GM06990 (cell line): ENCODE measurements at places on chromosomes 12 and 14.

GRCh38 chr12:68479261-68479895, 131.3 kb upstream of the RAP1B start:
- DNase-seq, result no peak

GRCh38 chr12:20047901-20048300, 320.4 kb upstream of the PDE3A start:
- DNase-seq, result no peak

- no peak for DNase-seq
Measured at GRCh38 chr12:62784576-62784975, 150.4 kb downstream of the PPM1H start.

- no peak for DNase-seq
Measured at GRCh38 chr12:116647813-116648212, 88.6 kb downstream of the MAP1LC3B2 start.

- no peak for DNase-seq
Measured at GRCh38 chr14:96851694-96852381, 54.7 kb downstream of the VRK1 start.

DNA sequence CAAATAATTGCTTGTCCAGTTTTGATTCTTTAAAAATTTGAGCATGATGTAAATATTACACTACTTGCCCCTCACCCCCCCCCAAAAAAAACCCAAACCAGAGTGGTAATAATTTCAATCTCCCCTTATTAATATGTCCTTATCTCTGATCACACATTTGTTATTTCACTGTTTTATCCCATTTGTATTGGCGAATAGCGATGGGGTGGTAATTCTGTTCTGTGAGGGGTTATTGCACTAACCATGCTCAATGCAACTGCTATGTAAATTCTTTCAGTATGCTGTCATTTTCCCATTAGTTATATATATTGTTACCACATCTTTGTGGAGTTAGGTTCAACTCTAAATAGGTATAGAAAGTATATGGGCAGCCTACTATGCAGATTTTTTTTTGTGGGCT, 1.1 kb downstream of the RIMKLB start:
- no peak for DNase-seq
